ENCODE measurements at places on chromosomes 16 and 17.
A peak's percentile ranks its signal among the peaks of the same experiment; 100 is the strongest.

GRCh38 chr17:18961634-18962493 is 9.9 kb downstream of the SLC5A10 start:
- DNase-seq: no peak

DNA sequence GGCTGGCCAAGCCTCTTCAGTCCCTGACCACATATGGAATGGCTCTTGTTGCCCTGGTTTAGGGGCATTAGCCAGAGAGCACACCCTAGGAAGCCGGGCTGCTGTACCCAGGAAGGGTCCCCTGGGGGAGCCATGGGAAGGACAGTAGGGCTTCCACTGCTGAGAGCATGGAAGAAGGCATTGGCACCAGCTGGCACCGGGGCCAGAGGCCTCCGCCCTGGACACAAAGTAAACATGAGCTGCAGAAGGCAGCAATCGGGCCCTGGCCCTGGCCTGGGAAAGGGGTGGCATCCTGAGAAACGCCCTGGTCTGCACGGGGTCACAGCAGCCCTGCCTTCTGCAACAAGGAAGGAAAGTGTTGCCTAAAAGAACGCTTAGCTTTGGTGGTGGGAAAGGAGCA is 49.4 kb downstream of the VAC14 start:
- no peak for DNase-seq

DNA sequence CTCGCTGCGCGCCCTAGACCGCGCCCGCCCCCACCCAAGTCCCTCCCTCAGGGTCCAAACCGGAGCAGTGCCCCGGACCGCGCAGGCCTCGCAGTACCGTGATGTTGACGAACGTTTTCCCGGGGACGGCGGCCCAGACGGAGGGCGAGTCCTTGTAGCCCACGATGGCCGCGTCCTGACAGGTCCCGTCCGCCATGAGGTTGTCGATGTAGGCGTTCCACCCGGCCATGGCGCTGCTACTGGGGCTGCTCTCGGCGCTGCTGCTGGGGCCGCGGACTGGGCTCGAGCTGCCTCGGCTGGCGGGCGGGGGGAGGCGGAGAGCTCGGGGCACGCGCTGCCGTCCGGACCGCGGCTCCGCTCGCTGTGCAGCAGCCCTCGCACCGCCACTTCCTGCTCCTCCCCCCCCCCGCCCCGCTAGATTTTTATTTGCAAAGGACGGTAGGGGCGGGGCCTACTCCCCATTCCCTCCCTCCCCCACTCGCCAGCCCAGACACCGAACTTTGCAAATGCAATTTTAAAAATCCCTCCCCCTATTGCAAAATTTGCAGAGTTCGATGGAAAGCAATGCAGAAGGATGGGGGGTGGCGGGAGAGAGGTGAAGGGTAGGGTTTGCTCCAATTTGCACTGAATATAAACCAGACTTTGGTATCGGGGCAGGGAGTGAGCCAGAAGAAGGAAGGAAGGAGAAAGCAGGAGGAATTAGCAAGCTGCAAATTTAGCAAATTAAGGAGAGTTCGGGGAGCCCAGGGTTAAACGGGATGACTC is at the start of gene PFN1:
Gene PFN1, minus strand, starts transcription at position 365 of the 765 bp plus-strand sequence. Its CDS starts 136 bp downstream, at position 229.
- peak; percentile 69 for DNase-seq

- no peak for DNase-seq
These were observed 2.5 kb downstream of the SLC22A31 start for GRCh38 chr16:89197633-89198416.

DNA sequence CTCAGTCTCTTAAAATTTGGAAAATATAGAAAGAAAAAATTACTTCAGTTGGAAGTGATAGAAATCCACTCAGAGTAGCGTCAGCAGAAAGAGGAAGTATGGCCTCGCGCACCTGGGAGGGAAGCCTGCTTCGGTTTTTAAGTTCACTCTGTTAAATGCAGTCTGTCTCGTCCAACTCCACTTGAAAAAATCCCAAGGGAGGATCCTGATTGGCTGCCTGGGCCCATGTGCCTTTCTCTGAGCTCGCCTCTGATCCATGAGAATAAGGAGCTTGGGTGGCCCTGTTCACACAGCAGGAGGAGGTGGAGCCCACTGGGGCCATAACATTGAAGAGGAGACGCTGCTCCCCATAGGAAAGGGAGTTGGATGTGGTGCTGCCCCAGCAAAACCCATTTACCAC is 40.7 kb downstream of the DNAJA2 start:
- DNase-seq: peak; percentile 74

- DNase-seq: no peak
These were observed 244.9 kb downstream of the CA10 start for GRCh38 chr17:51913491-51914205.

DNA sequence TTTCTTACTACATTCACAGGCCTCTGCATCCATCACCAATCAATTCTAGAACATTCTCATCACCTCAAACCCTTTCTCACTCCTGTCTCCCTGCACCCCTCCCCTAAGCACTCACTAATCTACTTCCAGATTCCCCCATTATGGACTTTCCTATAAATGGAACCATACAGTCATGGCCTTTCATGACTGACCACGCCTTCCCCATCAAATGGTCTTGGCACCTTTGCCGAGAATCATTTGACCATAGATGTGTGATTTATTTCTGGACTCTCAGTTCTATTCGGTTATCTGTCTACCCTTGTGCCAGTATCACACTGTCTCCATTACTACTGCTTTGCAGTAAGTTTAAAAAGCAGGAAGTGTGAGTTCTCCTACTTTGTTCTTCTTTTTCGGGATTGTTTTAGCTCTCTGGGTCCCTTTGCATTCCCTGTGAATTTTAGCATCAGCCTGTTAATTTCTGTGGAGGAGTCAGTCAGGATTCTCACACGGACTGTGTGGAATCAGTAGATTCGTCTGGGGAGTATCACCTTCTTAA is 27.5 kb downstream of the GTF3C1 start:
- DNase-seq: no peak

- DNase-seq: no peak
These were observed 139.3 kb downstream of the ANKFN1 start for GRCh38 chr17:56292578-56292977.

GRCh38 chr17:76948726-76949342 is 80.6 kb downstream of the MGAT5B start:
- DNase-seq: no peak
